ENCODE measurements at places on chromosomes 7 and 10. TPM values are rescaled to one million over a fixed set of nuclear protein-coding genes. Genes with fewer than 3 reads are reported as not detected.

Gene NKX2-3
- total RNA-seq, result not detected

Gene CTAGE4
- not detected for total RNA-seq

Gene GIMAP4
- total RNA-seq, result 408 TPM

Gene TOMM7
- 111 TPM for total RNA-seq

Gene ZNF786
- total RNA-seq, result 7.7 TPM

Gene GPR37
- 0.14 TPM for total RNA-seq

Gene AGAP5
- 2.1 TPM for total RNA-seq

Gene SLC18A2
- total RNA-seq, result not detected

Gene COBL
- under 0.01 TPM for total RNA-seq

Gene NME8
- not detected for total RNA-seq

Gene ARHGAP22
- 19.0 TPM for total RNA-seq

Gene KLF14
- not detected for total RNA-seq

Gene NPVF
- not detected for total RNA-seq

Gene SUN3
- total RNA-seq, result not detected

Gene ZNF467
- 12.7 TPM for total RNA-seq

Gene C10orf62
- total RNA-seq, result 0.34 TPM

Gene CYP3A4
- not detected for total RNA-seq

Gene CLCN1
- not detected for total RNA-seq

Gene RSBN1L
- total RNA-seq, result 24.7 TPM

Gene LIPK
- not detected for total RNA-seq

Gene ATP5F1C
- total RNA-seq, result 349 TPM

Gene GRID2IP
- not detected for total RNA-seq

Gene EIF5AL1
- 0.51 TPM for total RNA-seq

Gene CLDN3
- total RNA-seq, result 1.4 TPM

Gene SAMD9L
- total RNA-seq, result 27.7 TPM

Gene GTPBP4
- total RNA-seq, result 42.0 TPM

Gene CYP17A1
- total RNA-seq, result not detected

Gene STEAP1B
- total RNA-seq, result 24.5 TPM

Gene MYH16
- not detected for total RNA-seq

Gene PTPRZ1
- under 0.01 TPM for total RNA-seq

Gene GJD4
- total RNA-seq, result not detected

Gene MNX1
- not detected for total RNA-seq

Gene FBXO24
- total RNA-seq, result not detected

Gene SMKR1
- total RNA-seq, result 0.09 TPM

Gene EN2
- total RNA-seq, result not detected

Gene SYPL1
- 92.7 TPM for total RNA-seq

Gene ADO
- total RNA-seq, result 24.8 TPM

Gene SCIN
- 2.6 TPM for total RNA-seq

Gene NKX1-2
- not detected for total RNA-seq

Measured in dermis blood vessel endothelial cell (primary cell).